ENCODE measurements at places on chromosomes 2 and 18.

GRCh38 chr2:11983401-11983800, 237.0 kb downstream of the LPIN1 start:
- H3K36me3 ChIP-seq, result no peaks in the 10 kb centered on the region
- H3K27me3 ChIP-seq, result no peaks in the 10 kb centered on the region
- H3K4me1 ChIP-seq, result no peaks in the 10 kb centered on the region
- H3K4me3 ChIP-seq, result no peak overlapping the region

GRCh38 chr2:20540587-20541293, 93.9 kb downstream of the RHOB start:
- no peak overlapping the region for H3K4me3 ChIP-seq
- peaks cover 11% of the 10 kb centered on the region for H3K4me1 ChIP-seq
- no peaks in the 10 kb centered on the region for H3K27me3 ChIP-seq

DNA sequence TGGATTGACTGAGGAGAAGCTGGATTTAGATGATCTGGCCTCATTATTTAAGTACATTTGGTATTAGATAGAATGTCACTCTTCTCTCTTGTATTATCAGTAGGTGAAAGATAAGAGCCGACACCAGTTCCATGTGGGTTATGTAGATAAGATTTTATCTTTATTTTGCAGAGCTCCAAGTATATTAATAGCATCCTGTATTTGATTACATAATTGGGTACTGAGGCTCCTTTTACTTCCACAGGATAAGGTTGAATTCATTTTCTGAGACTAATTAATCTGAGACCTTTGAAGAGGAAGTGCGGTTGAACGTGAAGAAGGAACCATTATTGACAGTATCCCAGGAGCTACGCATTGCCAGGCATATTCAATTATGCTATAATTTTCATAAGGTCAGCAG, 32.8 kb upstream of the CD226 start:
- no peaks in the 10 kb centered on the region for H3K27me3 ChIP-seq
- no peak overlapping the region for H3K27ac ChIP-seq
- no peak for DNase-seq
- no peak overlapping the region for H3K4me3 ChIP-seq
- no peaks in the 10 kb centered on the region for H3K4me1 ChIP-seq

DNA sequence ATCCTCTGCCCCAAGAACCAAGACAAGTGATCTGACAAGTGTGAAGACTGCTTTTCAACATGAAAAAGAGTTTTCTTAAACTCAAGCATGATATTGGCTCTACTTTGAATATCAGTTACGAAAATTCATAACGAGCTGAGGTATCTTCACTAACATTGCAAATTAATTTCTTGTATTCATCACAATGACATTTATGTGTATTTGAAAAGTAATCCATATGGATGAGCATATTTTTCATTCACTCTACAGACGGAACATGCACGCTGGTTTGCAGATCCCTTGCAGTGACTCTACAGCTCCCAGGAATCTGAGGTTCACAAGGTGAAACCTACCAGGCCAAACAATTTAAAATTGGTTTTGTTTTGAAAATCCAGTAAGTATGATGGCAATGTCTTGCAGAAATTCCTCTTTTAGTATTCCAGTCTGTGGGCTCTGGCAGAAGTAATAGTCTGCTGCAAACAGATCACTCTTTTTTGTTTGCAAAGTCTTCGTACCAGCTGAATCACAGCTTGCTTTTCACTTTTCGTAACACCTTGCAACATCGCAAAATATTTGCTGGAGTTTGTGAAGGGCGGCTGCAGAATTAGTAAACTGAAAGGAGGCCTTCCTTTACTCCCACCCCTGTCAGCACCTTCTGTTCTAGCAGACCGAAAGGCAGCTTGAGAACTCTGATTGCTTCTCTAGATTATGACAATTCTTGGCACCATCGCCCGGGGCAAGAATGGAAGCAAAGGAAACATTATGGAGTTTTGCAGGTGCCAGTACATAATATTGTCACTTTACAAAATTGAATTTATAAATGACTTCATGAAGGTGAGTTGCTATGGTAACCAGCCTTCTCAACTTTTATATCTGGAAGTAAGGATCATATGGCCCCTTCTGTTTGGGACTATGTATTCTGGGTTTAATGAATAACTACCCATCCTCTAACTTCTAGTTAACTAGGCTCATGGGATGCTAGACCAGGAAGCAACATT, 168.7 kb downstream of the TMEM247 start:
- no peaks in the 10 kb centered on the region for H3K27me3 ChIP-seq
- no peak for DNase-seq
- H3K4me3 ChIP-seq, result no peak overlapping the region
- no peaks in the 10 kb centered on the region for H3K36me3 ChIP-seq
- H3K4me1 ChIP-seq, result peaks cover 8% of the 10 kb centered on the region
- no peak overlapping the region for H3K27ac ChIP-seq

DNA sequence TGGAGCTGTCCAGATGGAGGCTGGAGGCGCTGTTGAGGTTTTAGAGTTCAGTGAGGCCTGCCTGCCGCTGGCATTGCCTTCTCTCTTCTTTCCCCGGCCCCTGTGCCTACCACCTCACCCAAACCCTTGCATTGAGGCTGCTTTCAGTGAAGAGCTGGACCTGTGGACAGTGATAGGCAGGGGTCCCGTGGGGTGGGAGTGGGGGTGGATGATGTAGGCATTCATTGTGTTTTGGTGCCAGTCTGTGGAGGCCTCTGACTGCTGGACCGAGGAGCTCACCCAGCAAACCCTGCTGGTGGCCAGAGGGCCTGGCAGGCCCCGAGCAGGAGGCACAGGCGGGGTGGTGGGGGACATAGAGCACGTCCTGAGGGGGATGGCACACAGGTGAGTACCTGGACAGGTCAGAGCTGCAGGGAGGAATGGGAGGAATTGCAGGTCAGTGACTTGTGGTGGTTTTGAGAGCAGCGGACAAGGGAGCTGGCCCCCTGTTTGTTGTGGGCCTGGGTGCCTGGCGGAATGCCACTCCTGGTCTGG, 35.6 kb downstream of the NGEF start:
- H3K4me3 ChIP-seq, result no peak overlapping the region
- no peaks in the 10 kb centered on the region for H3K36me3 ChIP-seq
- H3K27ac ChIP-seq, result no peak overlapping the region
- H3K4me1 ChIP-seq, result no peaks in the 10 kb centered on the region
- DNase-seq, result no peak

- no peaks in the 10 kb centered on the region for H3K27me3 ChIP-seq
- no peaks in the 10 kb centered on the region for H3K4me1 ChIP-seq
- H3K4me3 ChIP-seq, result no peak overlapping the region
- no peak overlapping the region for H3K27ac ChIP-seq
Measured at GRCh38 chr2:142642650-142643049, 234.8 kb upstream of the KYNU start.

GRCh38 chr2:222304737-222305515, 6.1 kb upstream of the PAX3 start:
- H3K27ac ChIP-seq, result no peak overlapping the region
- H3K27me3 ChIP-seq, result peaks cover 58% of the 10 kb centered on the region
- H3K4me1 ChIP-seq, result no peaks in the 10 kb centered on the region
- peak overlapping the region; percentile 49 for H3K4me3 ChIP-seq
- no peak for DNase-seq
- H3K36me3 ChIP-seq, result no peaks in the 10 kb centered on the region

DNA sequence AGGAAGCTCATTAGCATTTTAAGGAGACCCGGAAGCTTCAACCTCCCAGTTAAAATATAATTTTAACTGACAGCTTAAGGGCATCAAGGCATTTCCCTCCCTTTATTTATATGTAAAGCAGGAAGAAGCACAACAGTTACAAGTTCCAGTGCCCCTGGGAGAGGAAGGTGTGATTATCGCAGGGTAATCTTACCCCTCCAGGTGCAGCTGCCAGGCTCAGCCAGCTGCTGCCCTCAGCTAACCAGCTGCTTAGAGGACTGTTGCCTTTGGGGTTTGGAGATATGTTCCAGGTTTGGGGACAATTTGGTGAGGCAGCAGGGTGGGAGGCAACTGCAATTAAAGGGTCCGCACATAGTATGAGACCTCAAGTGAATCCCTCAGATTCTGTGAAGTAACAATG, 55.3 kb upstream of the SETBP1 start:
- peaks cover 5% of the 10 kb centered on the region for H3K4me1 ChIP-seq
- H3K27me3 ChIP-seq, result no peaks in the 10 kb centered on the region
- H3K36me3 ChIP-seq, result no peaks in the 10 kb centered on the region
- no peak overlapping the region for H3K27ac ChIP-seq

DNA sequence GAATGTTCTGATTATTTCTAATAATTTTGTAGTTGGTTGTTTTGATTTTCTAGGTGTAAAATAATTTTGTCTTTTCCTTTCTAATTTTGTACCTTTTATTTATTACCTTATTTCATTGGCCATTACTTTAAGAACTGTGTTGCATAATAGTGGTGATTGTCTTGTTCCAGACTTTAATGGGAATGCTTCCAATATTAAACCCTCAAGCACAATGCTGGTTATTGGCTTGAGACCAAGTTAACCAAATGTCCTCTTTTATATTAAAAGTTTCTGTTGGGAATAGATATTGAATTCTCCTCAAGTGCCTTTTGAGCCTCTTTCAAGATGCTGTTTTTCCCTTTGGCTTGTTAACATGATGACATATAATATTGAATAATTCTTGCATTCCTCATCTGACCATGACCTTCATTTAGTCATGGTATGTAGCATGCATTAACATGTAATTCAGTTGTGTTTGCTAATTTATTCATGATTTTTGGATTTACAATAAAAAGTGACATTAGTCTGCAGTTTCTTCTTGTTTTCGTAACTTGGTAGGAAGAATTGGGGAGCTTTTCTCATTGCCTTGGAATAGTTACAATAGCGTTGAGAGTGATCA, 141.7 kb downstream of the DIS3L2 start:
- no peak overlapping the region for H3K27ac ChIP-seq
- H3K27me3 ChIP-seq, result no peaks in the 10 kb centered on the region
- peaks cover 4% of the 10 kb centered on the region for H3K36me3 ChIP-seq
- H3K4me1 ChIP-seq, result no peaks in the 10 kb centered on the region

- no peaks in the 10 kb centered on the region for H3K4me1 ChIP-seq
- DNase-seq, result no peak
- H3K27ac ChIP-seq, result no peak overlapping the region
- H3K4me3 ChIP-seq, result no peak overlapping the region
- no peaks in the 10 kb centered on the region for H3K36me3 ChIP-seq
Measured at GRCh38 chr2:129887688-129888266, 91.7 kb upstream of the RAB6C start.

GRCh38 chr2:176105730-176106580, 1.1 kb upstream of the HOXD11 start:
- no peak overlapping the region for H3K4me3 ChIP-seq
- H3K27me3 ChIP-seq, result peaks cover 59% of the 10 kb centered on the region
- peaks cover 20% of the 10 kb centered on the region for H3K4me1 ChIP-seq
- no peak overlapping the region for H3K27ac ChIP-seq

- H3K4me1 ChIP-seq, result no peaks in the 10 kb centered on the region
- H3K27me3 ChIP-seq, result no peaks in the 10 kb centered on the region
Measured at GRCh38 chr2:166188084-166188483, 60.3 kb upstream of the SCN1A start.

DNA sequence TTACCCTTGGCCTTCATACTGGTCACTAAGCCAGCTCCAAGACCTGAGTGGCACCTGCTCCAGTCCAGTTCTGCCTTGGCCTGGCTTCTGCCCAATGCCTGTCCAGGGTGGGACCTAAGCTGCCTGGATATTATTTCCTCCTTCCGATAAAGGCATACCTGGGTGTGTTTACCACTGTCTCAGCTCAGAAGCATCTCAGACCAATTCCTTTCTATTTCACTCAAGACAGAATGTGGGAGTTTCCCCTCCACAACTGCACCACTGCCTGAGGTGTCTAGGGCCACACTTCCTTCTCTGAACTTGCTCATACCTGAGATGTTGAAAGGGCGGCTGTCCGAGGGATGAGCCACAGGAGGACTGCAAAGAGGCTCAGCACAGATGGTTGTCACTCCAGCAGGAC, 18.4 kb upstream of the CAB39 start:
- H3K27ac ChIP-seq, result no peak overlapping the region
- H3K4me1 ChIP-seq, result no peaks in the 10 kb centered on the region
- no peak overlapping the region for H3K4me3 ChIP-seq

DNA sequence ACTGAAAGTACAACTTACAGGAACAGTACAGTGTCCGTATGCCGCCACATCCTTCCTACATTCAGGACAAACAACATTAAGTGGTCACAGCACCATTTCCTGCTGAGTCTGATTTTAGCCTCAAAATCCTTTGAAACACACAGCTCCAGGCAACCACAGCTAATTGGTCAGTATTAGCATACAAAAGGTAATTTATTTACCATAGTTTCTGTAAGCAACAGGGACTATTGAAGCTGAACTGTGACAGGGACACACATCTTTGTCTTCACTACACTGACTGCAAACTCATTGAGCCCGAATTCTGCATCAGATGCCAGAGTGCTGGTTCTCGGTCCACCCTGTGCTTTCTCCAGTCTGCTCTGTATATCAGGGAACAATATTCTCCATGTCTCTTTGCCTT, 151.8 kb downstream of the ST6GAL2 start:
- H3K4me1 ChIP-seq, result no peaks in the 10 kb centered on the region
- no peak for DNase-seq
- no peaks in the 10 kb centered on the region for H3K27me3 ChIP-seq
- no peaks in the 10 kb centered on the region for H3K36me3 ChIP-seq
- H3K27ac ChIP-seq, result no peak overlapping the region

GRCh38 chr2:118968042-118968441, 26.0 kb downstream of the MARCO start:
- H3K27ac ChIP-seq, result no peak overlapping the region
- H3K27me3 ChIP-seq, result no peaks in the 10 kb centered on the region
- H3K4me1 ChIP-seq, result no peaks in the 10 kb centered on the region
- no peaks in the 10 kb centered on the region for H3K36me3 ChIP-seq

DNA sequence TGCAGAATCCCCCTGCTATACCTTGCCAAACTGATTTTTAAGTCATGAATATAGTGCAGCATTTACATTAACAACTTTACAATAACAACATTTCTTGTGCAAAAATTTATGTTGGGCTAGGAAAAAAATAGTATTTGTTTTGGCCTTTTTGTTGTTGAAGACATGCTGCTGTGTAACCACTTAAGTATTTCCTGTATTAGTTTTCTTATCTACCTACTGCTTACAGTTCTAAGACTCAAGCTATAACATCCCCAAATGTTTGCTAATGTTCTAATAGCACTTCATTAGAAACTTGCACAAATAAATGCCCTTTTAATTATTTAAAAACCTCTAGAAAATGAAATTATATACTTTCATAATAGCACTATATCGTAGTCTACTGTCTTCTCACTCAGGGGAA, 154.3 kb upstream of the DOCK10 start:
- DNase-seq, result no peak
- no peaks in the 10 kb centered on the region for H3K27me3 ChIP-seq
- no peaks in the 10 kb centered on the region for H3K36me3 ChIP-seq
- no peak overlapping the region for H3K4me3 ChIP-seq
- H3K27ac ChIP-seq, result no peak overlapping the region
- no peaks in the 10 kb centered on the region for H3K4me1 ChIP-seq

DNA sequence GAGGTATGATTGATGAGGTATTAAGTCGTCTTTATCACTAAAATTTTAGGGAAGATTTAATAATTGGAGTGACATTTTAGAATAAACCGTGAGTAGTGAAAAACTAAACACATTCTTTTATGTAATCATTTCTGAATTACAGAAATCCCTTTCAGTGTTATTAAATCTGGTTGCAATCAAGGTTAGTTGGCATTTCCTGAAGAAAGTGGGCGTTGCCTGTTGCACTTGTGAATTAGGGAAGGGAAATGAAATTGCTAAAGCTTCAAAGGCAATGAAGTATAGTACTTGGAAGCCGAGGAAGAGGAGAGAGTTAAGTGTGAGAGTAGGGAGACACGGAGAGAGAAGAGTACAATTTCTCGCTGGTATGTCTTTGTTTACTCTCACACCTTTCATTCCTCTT, 274.5 kb downstream of the SLC8A1 start:
- no peaks in the 10 kb centered on the region for H3K27me3 ChIP-seq
- H3K4me3 ChIP-seq, result no peak overlapping the region
- H3K4me1 ChIP-seq, result no peaks in the 10 kb centered on the region
- no peak overlapping the region for H3K27ac ChIP-seq
- no peaks in the 10 kb centered on the region for H3K36me3 ChIP-seq
